ENCODE measurements at places on chromosomes 2 and 18. TPM values are rescaled to one million over a fixed set of nuclear protein-coding genes. Genes with fewer than 3 reads are reported as not detected.
A peak's percentile ranks its signal among the peaks of the same experiment; 100 is the strongest.

DNA sequence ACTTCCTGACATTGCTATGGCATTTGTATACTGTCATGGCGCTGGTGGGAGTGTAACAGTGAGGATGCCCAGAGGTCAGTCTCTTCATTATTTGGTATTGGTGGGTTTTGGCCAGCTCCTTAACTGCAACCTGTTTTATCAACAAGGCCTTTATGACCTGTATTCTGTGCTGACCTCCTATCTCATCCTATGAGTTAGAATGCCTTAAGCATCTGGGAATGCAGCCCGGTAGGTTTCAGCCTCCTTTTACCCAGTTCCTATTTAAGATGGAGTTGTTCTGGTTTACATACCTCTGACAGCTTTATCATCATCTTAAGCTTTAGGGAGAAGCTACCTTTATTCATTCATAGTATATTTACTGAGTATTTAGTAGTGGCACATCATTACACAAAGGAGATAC is 103.8 kb downstream of the RAPGEF4 start:
- no peak for DNase-seq
- no peaks in the 10 kb centered on the region for H3K36me3 ChIP-seq
- no peak overlapping the region for H3K4me3 ChIP-seq
- H3K27me3 ChIP-seq = no peaks in the 10 kb centered on the region
- H3K4me1 ChIP-seq = peaks cover 15% of the 10 kb centered on the region

DNA sequence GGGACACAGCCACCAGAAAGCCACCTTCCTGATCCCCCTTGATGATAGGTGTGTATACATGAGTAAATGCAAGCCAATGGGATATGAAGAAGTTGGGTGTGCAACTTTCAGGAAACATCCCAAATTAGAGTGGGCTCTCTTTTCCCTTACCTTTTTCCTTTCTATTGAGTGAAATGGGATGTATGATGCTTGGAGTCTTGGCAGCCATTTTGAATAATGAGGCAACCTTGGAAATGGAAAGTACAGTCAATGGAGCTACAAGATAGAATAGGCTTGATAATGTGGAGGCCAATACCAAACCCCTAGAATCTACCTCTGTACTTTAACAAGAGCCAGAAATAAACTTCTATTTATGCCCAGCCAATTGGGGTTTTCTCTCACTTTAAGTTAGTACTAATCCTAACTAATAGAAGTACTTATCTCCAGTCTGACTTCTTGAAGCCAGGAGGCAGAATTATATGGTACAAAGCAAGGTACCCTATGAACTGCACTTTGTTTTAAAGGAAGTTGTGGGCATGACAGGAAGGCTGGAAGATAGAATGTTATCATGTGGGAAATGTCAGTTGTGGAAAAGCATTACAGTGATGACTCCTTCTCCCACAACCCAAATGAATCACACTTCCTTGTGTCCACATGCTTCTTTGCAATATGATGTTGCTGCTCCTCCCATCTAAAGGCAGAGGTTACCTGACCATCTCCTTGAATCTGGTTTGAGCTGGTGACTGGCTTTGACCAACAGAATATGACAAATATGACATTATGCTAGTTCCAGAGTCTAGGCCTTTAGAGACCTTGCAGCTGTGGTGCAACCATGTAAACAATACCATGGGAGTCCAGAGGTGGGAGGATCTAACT is 12.9 kb upstream of the NABP1 start:
- no peak overlapping the region for H3K27ac ChIP-seq
- H3K4me1 ChIP-seq = peaks cover 8% of the 10 kb centered on the region
- DNase-seq = peak; percentile 41
- no peaks in the 10 kb centered on the region for H3K27me3 ChIP-seq

- H3K27me3 ChIP-seq = no peaks in the 10 kb centered on the region
- DNase-seq = peak; percentile 28
- no peaks in the 10 kb centered on the region for H3K36me3 ChIP-seq
- H3K4me1 ChIP-seq = no peaks in the 10 kb centered on the region
Measured at GRCh38 chr2:6214471-6214870, 522.3 kb downstream of the SOX11 start.

Gene CELF4
- total RNA-seq = not detected

DNA sequence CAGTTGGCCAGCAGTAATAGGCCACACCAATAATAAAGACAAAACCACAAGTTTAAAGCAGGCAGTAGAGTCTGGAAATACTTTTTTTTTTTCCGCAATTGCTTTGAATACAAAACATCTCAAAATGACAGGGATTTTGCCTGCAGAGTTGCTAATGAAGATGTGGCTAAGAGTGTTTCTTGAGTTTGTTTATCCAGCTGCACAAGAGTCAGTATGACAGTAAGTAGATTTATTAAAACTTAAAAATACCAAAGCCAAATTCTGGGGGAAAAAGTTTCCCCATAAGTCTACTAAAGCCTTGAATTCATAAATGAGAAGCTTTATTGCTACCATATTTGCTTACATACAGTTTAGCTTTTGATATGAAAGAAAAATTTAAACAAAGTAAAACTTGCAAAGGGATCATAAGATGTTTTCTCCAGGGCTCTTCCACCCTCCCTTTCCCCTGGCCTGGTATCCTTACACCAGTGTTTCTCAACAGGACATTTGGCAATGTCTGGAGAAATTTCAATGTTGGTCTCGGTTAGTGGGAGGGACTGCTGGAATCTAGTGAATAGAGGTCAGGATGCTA is 3.9 kb upstream of the DSEL start:
- peak overlapping the region; percentile 21 for H3K4me3 ChIP-seq
- peak overlapping the region; percentile 89 for H3K27ac ChIP-seq
- peak; percentile 89 for DNase-seq
- peaks cover 7% of the 10 kb centered on the region for H3K36me3 ChIP-seq
- no peaks in the 10 kb centered on the region for H3K27me3 ChIP-seq

Gene SERPINB12
- not detected for total RNA-seq

GRCh38 chr18:50716902-50717301 is 102.9 kb downstream of the MRO start:
- DNase-seq = peak; percentile 15
- no peak overlapping the region for H3K4me3 ChIP-seq
- H3K36me3 ChIP-seq = no peaks in the 10 kb centered on the region
- H3K4me1 ChIP-seq = peaks cover 16% of the 10 kb centered on the region
- H3K27me3 ChIP-seq = peaks cover 22% of the 10 kb centered on the region
- H3K27ac ChIP-seq = no peak overlapping the region

DNA sequence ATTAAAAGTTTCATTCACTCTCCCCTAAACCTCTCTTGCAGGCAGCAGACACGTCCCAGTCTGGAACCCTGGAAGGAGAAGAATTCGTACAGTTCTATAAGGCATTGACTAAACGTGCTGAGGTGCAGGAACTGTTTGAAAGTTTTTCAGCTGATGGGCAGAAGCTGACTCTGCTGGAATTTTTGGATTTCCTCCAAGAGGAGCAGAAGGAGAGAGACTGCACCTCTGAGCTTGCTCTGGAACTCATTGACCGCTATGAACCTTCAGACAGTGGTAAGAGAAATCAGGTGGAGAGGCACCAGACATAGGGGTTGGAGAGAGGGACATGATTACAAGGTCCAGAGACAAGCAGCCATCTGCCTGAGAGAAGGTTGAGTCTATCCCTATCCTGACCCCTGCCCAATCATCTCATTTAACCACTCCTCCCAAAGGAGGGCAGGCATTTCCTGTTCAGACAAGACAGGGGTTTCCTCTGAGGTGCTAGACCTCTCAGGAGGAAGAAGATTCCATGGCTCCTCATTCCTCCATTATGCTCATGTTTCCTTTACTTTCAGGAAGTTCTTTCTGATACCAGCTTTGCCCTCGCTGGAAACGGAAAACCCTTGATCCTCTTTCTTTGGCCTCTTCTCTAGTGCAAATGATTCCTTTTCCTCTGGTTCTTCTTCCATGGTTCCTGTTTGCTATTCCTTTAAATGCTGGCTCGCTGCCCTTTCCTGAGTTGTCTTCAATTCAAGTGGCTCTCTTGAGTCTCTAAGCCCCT is 15.1 kb downstream of the PLCD4 start:
- no peaks in the 10 kb centered on the region for H3K4me1 ChIP-seq
- no peaks in the 10 kb centered on the region for H3K27me3 ChIP-seq
- DNase-seq = peak; percentile 27
- no peak overlapping the region for H3K4me3 ChIP-seq
- H3K27ac ChIP-seq = no peak overlapping the region
- no peaks in the 10 kb centered on the region for H3K36me3 ChIP-seq

- H3K27ac ChIP-seq = no peak overlapping the region
- H3K4me1 ChIP-seq = peaks cover 26% of the 10 kb centered on the region
- H3K4me3 ChIP-seq = no peak overlapping the region
- peak; percentile 17 for DNase-seq
- H3K27me3 ChIP-seq = no peaks in the 10 kb centered on the region
- peaks cover 7% of the 10 kb centered on the region for H3K36me3 ChIP-seq
Measured at GRCh38 chr2:162025121-162025911, 48.7 kb downstream of the DPP4 start.

DNA sequence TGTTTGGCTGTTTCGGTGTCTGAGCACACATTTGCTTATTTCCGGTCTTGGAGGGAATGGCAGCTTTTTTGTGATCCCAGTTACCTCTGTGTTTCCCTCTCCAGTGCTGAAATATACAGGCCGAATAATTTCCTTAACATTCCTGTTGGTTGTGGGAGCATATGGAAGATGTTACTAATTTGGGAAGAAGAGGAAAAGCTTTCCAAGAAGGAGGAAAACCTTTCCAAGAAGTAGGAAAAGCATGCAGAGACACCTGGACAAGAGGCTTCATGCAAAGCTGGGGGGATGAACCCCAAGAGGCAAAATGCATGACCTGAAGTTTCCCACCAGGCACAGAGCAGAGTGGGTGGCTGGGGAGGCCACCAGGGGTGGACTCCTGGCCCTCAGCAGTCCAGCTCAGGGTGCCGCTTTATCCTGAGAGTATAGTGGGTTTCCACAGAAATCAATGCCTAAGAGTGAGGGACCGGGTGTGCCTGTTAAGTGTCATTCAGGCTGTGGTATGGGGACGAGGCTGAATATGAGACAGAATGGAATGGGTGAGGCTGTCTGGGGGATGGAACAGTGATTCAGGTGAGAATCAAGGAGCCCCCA is 25.5 kb upstream of the GNAL start:
- H3K4me1 ChIP-seq = peaks cover 5% of the 10 kb centered on the region
- H3K27ac ChIP-seq = no peak overlapping the region
- no peak overlapping the region for H3K4me3 ChIP-seq
- DNase-seq = no peak
- H3K36me3 ChIP-seq = no peaks in the 10 kb centered on the region
- H3K27me3 ChIP-seq = no peaks in the 10 kb centered on the region

- peaks cover 13% of the 10 kb centered on the region for H3K4me1 ChIP-seq
- H3K27ac ChIP-seq = no peak overlapping the region
- H3K27me3 ChIP-seq = no peaks in the 10 kb centered on the region
- no peaks in the 10 kb centered on the region for H3K36me3 ChIP-seq
- DNase-seq = peak; percentile 93
Measured at GRCh38 chr2:223101340-223102039, 49.5 kb downstream of the KCNE4 start.

DNA sequence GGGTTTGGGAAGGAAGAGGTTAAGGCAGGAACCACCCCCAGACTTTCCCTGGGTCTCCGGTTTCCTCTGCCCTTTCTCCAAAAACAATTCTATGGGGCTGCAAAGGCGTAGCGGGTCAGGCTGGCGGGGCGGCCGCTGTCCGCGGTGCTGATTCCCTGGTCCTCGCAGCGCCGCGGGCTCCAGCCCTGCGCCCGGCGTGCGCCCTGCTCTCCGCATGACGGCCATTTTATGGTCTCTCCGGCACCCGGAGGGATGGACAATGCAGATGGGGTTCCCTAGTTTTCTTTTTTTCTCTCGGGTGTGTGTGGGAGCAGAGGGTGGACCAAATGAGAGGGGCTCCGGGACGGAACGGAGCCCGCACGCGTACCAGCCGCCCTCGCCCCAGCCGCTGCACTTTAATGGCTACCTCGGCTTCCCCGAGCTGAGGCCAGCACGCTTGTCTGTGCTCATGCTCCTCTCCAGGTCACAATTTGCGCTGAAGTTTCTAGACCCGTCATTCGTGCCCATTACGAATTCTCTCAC is 1.6 kb downstream of the ST8SIA3 start:
- peaks cover 87% of the 10 kb centered on the region for H3K27me3 ChIP-seq
- no peaks in the 10 kb centered on the region for H3K4me1 ChIP-seq
- H3K27ac ChIP-seq = no peak overlapping the region
- no peak overlapping the region for H3K4me3 ChIP-seq
- H3K36me3 ChIP-seq = no peaks in the 10 kb centered on the region

GRCh38 chr2:13034861-13035260 is 318.1 kb downstream of the TRIB2 start:
- no peak overlapping the region for H3K27ac ChIP-seq
- no peak for DNase-seq
- no peaks in the 10 kb centered on the region for H3K4me1 ChIP-seq
- no peak overlapping the region for H3K4me3 ChIP-seq
- no peaks in the 10 kb centered on the region for H3K27me3 ChIP-seq
